ENCODE measurements at places on chromosomes 12 and 14.

DNA sequence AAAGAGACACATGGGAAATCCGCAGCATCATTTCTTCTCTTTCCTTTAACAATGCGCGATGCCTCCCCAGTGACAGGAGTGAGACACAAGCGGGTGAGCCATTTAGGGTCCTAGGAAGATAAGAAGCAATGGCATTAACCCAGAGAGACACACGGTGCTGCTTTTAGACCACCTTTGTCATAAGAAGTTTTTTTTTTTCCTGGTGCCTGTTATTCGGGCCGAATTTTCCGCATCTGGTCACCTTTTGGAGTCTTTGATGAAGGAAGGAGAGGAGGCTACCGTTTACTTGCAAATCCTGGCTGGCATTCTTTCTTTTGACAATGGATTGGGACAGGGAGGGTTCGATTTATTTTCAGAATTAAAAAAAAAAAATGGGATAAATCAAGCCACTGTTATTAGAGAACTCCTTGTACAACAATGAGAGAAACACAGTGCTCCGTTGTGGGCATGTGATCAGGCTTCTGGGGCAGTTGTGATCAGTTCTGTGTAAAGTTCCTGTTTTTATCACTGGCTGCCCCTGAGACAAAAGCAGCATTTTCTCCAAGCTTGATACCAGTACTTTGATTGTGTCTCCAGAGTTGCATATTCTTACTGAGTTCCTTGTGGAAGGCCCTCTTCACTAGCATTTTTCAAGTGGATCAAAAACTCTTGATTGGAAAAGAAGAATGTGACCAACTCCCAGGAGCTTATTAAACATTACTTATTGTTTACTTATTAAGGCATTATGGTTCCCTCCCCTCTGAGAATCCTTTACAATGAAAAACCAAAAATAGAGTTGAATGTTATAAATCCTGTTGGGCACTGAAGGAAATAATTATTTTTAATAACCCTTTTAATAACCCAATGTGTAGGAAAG is 1.1 kb downstream of the DIP2B start:
- no peak for DNase-seq

GRCh38 chr12:67515679-67516340 is 132.7 kb upstream of the DYRK2 start:
- peak; percentile 90 for DNase-seq

GRCh38 chr12:121325922-121326396 is 26.3 kb downstream of the ANAPC5 start:
- no peak for DNase-seq

- no peak for DNase-seq
These were observed 218.3 kb upstream of the CPNE8 start for GRCh38 chr12:39123580-39124253.

DNA sequence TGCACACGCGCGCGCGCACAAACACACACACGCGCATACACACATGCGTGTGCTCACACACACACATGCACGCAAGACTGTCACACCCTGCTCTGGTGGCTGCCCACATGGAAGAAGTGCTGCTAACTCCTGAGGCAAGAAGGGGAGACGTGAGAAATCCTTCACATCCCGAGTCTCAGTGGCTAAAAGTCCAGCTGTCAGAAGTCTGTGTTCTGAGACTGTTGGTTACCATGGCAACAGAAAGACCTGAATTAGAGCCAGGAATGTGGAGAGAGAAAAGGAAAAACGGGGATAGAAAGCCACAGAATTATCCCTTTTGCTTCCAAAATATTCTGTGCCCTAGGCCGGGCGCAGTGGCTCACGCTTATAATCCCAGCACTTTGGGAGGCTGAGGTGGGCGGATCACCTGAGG is 71.2 kb downstream of the PPFIBP1 start:
- DNase-seq = no peak

DNA sequence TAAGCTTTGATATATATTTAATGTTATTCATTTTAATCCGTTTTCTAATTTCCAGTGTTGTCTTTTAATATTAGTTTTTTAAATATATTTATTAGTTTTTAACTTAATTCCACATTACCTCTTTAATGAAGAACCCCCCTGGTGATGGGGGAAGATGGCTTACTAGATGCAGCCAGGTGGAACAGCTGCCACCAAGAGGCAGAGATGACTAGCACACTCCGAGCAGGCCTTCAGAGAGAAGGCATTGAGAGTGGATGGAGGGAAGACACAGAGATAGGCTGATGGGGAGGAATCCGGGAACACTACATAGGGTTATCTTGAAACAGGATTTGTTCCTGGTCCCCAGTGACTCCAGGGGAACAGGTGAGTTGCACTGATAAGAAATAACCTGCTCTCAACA is 771.6 kb downstream of the LRFN5 start:
- no peak for DNase-seq

DNA sequence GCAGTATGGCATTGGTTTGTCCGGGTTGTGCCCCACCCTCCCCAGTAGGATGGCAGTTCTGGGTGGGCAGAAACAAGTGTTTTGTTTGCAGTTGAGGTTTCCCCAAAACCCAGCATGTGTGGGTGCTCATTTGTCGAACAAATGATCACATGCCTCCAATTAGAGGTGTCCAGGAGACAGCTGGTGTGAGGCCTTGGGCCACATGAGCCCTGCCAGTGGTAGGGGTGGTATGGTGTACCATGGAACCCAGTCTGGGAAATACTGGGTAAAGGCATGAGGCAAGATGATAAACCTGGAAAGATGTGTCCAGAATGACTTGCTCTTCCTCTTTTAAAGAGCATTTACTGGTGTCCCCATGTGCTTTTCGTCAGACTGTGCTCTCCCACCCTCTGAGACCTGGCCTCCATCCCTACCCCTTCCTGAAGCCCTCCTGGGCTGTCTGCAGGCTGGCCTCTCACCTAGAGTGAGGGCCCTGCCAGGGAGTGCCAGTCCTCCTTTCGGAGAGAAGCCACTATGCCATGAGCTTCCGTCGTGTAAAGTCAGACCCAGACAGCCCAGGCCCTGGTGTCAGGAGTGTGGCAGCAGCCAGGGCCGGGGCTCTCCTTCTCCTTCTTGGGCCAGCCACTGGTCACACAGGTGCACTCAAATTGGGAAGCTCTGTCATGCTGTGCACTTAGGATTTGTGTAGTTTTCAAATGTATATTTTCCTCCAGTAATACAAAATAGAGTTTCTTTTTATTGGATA is 17.6 kb downstream of the ANKRD9 start:
- no peak for DNase-seq

DNA sequence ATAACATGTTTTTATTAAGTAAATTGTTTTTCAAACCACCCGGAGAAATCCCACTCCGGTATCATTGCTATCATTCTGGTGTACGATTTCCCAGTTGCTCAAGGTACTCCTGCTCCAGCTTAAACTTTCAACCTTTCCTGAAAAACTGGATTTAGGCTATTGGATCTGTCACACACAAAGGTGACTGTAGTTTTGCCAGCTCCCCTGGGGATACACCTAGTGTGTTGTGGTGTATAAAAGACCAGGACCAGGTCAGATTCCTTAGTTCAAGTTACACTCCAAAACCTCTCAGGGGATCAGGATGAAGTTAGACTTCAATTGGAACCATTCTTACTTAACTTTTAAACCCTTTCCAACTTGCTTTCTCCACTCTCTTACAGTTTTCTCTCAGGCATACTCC is 303.9 kb downstream of the NOVA1 start:
- DNase-seq = no peak

GRCh38 chr14:44529026-44529425 is 21.9 kb upstream of the FSCB start:
- no peak for DNase-seq

GRCh38 chr12:132015686-132016430 is 66.1 kb downstream of the EP400 start:
- no peak for DNase-seq

DNA sequence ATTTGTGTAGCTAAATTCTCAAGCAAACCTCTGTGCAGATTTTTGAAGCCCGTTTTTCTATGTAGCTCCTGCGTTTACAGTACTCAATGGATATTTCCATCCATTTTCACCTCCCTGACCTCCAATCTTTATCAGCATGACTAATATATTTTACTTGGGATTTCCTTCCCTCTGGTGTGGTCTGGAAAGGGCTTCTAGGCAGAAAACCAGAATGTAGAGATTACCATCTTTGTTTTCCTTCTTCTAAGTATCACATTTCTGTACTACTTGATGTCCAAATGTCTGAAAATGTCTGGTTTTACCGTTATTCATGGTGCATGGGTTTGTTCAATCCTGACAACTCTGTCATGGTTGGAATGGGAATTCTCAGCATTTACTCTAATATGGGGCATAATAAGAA is 907.6 kb upstream of the FLRT2 start:
- DNase-seq = no peak

DNA sequence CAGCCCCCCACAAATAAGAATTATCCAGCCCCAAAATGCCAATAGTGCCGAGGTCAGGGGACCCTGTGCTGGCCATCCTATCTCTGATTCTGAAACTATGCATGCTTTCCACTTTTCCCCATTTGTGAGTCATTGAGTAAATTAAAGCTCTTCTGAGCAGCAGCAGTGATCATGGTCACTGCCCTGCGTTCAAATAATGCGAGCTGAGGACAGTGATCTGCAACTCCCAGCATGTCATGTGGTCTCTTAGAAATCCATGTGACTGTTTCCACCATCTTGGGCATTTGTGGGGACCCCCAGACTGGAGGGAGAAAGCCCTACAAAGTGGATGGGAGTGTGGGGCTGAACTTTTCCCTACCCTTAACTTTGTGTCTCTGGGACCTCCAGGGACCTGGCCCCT is 53.8 kb downstream of the C14orf132 start:
- DNase-seq = no peak

DNA sequence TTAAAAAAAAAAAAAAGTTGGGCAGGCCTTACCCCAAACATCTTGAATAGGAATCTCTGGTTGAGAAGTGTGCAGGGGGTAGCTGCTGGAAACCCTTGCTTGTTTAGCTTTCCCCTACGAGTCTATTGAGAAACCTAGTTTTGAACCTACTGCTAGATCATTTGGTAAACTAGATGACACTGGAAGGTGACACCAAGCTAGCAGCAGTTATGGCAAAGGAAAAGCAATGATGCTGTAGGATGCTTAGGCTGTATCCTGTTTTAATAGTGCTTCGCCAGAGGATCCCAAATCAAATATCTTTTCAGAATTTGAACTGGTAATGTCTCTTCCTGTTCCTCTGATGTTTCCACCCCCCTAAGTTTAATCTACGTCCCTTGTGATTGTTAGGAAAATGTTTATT is 5.5 kb upstream of the PCED1B start:
- DNase-seq = no peak

DNA sequence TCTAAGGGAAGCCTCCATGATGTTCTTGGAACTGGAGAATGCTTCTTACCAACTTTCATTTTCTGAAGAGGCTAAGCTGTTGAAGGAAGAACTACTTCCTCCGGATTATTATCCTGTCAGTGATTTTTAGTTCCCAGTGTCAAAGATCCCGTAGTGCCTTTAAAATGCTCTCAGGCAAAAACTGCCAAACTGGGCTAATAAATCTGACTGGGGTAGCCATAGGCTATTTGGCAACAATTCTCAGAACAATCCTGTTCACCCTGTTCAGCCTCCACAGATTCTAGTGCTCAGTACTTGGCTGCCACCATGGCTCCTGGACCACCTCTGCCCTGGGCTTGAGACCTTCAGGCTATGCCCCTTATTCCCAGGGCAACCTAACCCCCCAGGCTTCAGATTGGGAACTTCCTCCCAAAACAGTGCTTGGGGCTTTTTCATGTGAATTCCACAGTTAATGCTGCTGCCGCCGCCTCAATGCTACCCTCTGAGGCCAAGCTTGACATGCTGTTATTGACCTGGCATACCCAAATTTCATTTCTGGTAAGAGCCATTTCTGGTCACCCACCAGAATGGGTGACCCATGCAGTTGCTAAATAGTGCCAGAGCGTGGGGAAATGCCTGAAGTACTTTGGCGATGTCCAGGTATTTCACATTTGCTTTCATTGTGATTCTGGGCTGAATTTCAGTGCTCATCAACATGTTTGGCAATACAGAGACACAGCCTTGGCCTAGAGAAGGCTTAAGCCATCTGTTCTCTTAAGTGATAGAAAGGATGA is 110.0 kb upstream of the ARHGAP5 start:
- DNase-seq = no peak

- no peak for DNase-seq
These were observed 535.6 kb upstream of the ATP2B1 start for GRCh38 chr12:90244232-90244631.

DNA sequence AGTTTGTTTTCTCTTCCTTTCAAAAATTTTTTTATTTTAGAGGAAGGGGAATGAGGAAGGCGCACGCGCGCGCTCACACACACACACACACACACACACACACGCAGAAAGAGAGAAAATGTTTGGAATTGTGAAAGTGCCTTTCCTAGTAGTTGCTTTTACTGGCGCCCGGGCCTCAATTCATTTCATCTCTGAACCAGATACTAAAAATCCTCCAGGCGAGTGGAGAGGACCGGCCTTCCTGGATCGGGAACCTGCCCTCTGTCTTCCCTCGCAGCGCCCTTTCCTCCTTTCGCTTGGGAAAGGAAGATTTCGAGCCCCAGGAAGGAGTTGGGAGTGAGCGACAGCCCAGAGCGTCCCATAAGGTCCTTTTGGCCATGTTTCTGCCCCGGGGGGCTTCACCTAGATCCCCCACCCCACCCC is 7.8 kb upstream of the TBX3 start:
- DNase-seq = no peak

DNA sequence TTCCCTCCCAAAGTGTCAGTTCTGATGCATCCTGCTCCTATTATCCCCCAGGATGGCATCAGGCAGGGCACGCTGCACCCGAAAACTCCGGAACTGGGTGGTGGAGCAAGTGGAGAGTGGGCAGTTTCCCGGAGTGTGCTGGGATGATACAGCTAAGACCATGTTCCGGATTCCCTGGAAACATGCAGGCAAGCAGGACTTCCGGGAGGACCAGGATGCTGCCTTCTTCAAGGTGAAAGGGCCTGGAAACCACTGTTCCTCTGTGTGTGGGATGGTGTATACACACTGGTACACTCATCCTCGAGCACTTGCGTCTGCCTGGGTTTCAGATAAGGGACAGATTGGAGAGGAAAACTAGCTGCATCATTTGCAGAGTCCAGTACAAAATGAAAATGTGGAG is 1.0 kb downstream of the IRF9 start:
- DNase-seq = no peak

- DNase-seq = no peak
These were observed 264.3 kb downstream of the AKAP6 start for GRCh38 chr14:32593290-32593942.

- no peak for DNase-seq
These were observed 8.7 kb downstream of the TBC1D15 start for GRCh38 chr12:71848212-71848611.

DNA sequence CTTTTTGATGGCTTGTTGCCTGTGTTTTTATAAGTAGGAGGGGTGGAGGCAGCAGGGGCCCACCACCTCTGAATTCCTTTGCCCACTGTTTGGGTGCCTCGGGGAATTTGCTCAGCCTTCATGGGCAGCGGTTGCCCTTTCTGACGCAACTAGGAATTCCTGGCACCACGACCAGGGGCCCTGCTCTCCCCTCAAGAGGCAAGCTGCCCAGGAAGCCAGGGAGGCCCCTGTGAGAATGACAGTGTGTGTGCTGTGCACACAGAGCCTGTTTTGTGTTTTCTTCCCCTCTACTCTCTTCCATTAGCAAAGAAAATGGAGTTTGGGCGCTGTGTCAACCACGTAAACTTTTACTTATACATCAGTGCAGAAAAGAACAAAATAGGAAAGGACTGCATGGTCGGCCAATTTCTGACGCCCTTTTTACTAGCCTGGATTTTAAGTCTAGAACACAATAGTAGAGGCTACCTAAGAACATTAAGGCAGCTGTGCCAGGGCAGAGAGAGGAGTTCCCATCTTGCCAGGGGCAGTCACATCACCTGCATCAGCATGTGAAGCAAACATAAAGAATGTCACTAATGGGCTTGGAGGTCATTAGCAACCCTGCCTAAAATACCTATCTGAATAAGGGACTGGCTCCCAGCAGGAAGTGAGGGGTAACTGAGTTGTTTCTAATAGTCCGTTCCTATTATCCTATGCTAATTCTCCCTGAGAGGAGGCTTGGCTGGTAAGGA is 17.9 kb upstream of the PTGR2 start:
- DNase-seq = no peak
